ENCODE measurements at places on chromosomes 1 and 21.

DNA sequence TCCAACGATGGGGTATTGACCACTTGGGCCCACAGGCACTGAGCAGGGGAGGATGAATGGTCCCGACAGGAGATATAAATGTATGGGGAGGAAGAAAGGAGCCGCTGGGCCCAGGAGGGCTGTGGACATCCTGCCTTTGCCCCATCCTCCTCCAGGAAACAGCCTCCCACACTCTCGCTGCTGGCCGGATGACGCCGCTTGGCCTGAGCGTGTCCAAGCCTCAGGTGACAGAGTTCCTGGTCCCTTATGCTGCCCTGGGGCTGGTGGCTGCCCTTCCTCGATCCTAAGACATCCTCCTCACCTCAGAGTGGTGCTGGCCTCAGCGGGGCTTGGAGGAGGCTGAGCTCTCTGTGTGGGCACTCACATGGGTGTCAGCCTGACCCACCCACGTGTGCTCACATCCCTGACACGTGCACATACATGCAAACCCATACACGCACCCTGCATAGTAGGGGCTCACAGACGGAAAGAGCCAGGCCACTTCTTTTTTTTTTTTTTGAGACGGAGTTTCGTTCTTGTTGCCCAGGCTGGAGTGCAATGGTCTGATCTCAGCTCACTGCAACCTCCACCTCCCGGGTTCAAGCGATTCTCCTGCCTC lies 5.9 kb upstream of the SERINC2 start:
- DNase-seq, result no peak

DNA sequence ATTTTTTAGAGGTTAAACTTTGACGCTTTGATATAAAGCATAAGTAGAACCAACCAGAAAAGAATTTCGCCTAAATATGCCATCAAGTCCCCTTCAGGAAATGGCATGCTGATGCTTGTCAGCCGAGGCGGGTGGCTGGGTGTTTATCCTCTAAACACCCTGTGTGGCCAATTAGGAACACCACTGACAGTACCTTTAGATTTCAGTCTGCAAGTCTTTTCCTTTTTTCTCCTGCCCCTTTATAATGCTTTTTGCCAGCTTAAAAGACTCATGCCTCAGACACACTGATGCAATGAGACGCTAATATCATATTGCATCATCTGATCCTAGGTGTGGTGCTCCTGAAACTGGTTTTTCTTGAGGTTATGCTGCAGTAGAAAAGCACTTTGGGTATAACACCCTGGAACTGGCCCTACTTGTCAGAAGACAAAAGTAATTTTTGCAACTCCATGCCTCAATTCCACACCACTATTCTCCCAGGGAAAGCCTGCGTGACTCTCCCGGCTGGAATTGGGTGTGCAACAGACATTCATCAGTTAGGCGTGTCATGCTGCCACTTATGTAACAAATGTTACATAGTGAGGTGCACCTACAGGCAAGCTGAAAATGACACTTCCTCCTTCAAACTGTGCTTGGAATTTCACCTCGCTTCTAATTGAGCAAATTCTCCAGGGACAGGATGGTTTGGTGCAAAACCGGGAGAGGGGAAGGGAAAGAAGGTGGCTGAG lies 2.0 kb upstream of the RCC2 start:
- DNase-seq, result no peak

DNA sequence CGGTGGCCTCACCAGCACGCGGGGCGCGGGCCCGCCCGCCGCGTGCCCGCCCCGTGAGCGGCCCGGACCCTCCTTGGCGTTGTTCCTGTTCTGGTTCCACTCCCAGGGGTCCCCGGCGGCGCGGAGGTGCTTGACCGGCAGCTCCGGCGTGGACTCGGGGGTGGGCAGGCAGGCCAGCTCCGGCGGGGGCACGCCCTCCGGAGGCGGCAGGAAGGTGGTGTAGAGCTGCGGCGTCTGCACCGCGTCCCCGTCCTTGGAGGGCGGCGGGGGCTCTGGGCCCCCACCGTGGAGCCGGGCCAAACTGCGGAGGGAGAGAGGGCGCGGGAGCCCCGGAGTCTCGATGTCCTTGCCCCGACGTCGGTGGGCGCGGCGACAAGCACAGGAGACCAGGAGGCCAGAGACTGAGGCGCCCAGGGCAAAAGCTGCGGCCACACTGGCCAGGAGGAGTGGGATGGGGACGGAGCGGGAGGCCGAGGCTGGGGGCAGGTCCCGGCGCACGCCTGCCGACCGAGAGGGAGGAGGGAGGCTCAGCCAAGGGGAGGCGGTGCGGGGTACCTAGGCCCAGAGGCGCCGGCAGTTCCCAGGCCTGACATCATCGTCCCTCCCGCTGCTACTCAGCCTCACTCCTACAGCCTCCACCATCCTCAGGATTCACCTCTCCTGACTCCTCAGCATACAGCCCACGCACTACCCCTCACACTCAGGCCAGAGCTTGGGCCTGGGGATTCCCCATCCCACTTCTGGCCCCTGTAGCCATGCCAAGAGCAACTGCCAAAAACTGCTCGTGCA lies 13.2 kb downstream of the SEMA6C start:
- DNase-seq, result no peak

- no peak for DNase-seq
Measured at GRCh38 chr1:43011020-43011419, 52.4 kb upstream of the SLC2A1 start.

- no peak for DNase-seq
Measured at GRCh38 chr1:149846593-149847466, 52.5 kb upstream of the BOLA1 start.

DNA sequence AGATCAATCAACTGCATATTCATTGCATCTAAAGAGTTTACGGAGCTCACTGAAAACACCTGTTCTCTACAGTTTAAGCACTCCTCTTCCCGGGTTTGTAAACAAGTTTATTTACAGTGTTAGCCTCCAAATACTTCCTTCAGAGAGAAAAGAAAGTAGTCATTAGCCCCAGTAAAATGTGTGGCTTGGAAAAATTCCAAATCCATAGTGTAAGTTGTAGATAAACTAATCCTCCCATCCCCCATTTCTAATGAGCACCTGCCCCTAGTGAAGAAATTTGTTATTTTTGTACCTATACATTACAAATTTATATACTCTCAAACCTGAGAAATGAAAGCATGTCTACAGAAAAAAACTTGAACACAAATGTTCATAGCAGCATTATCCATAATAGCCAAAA lies 21.9 kb downstream of the PUM1 start:
- DNase-seq, result no peak

GRCh38 chr1:22753481-22753971 lies 42.9 kb downstream of the EPHB2 start:
- DNase-seq, result no peak

GRCh38 chr1:110620250-110620615 lies 14.1 kb upstream of the KCNA2 start:
- DNase-seq, result no peak

Data from CD4-positive, alpha-beta T cell treated with Interleukin-4 for 4 hours (primary cell).